ENCODE measurements at places on chromosomes 5 and 9.

DNA sequence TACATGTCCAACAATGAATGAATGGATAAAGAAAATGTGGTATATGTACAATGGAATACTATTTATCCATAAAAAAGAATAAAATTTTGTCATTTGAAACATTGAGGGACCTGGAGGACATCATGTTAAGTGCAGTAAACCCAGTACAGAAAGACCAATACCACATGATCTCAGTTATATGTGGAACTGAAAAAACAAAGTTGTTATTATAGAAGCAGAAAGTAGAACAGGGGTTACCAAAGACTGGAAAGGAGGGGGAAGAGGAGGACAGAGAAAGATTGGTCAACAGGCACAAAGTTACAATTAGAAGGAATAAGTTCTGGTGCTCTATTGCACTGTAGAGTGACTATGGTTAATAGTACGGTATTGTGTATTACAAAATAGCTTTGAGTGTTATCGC is 233.8 kb downstream of the SEMA6A start:
- DNase-seq = no peak

DNA sequence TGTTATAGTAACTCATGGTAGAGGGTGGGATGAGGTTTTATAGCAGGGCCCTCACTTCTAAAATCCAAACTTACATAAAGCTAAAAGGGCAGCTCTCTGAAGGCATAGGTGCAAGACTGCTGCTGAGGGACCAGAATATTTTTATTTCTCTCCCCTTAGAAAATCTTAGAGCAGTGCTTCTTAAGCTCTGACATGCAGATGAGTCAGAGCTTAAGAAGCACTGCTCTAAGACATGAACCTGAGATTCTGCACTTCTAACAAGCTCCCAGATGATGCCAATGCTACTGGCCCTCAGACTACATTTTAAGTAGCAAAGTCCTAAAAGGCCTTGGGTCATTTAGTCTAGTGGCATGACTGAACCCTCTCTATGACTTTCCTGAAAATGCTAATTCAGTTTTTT is 97.6 kb upstream of the SPRY4 start:
- DNase-seq = no peak

DNA sequence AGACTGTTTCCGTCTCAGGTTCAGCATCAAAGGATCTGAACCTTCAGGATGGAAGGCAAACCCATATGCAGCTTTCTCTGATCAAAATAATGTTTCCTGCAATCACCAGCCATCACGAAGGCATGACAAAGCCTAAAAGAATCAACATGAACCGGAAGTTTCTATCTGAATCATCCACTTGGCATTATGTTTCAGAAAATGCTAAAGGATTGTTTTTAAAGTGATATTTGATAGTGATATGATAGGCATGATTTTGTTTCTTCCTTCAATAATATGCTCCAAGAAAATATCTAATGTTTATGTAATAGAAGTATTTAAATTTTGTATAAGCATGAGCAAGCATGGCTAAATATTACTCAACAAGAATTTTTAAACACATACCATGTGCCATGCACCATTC is 219.6 kb downstream of the PLK2 start:
- no peak for DNase-seq

- DNase-seq = no peak
Observed at GRCh38 chr5:127967983-127968592, 115.5 kb upstream of the SLC12A2 start.

- DNase-seq = no peak
Observed at GRCh38 chr5:96717874-96718273, 55.7 kb downstream of the CAST start.

- DNase-seq = no peak
Observed at GRCh38 chr5:148820461-148821395, 5.7 kb upstream of the ADRB2 start.

GRCh38 chr5:150626853-150627276 is 13.6 kb upstream of the SYNPO start:
- DNase-seq = no peak

GRCh38 chr9:32376285-32376684 is 8.2 kb upstream of the ACO1 start:
- DNase-seq = no peak

DNA sequence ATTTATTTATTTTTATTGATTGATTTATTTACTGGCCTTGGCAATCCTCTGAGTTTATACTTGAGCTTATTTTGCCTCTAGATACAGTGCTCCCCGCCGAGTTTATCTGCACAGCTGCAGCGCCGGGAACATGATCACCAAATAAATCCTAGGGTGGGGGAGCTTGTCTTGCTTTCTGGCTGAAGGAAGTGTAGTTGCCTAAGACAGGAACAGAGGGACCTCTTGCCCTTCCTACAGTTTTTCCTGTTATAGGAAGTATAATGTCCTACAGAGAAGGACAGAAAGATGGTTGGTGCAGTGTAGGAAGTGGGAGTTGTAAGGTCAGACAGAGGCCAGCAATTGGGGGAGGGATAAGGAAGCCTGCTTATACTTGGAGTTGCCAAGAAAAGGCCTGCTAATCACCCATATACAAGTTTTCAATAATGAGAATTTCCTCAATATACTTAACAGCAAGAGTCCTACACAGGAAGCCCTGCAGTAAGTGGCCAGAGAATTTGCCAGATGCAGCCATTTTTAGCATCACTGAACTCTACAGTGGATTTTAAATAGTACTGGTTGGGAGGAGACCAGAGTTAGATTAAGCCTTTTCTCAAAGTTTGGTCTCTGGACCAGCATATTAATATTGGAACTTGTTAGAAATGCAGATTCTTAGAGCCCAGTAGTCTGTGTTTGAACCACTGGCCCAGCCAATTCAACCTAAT is 7.7 kb downstream of the AOPEP start:
- DNase-seq = no peak

DNA sequence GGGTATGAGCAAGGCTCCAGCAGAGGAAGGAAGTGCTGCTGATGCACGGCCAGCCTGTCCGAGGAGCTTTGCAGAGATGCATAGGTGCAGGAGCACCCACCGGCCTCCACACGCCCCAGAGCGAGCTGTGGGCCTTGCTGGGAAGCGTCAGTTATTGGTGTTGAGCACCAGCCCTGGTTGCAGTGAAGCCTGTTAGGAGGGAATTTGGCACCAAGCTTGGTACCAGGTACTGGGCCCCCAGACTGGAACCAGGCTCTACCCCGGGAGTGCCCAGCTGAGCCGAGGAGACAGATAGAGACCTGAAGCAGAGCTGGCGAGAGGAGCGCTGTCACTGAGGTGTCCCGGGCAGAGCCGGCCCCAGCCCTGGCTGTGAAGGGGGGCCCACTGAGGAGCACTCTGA is 5.2 kb downstream of the TCF7 start:
- no peak for DNase-seq

DNA sequence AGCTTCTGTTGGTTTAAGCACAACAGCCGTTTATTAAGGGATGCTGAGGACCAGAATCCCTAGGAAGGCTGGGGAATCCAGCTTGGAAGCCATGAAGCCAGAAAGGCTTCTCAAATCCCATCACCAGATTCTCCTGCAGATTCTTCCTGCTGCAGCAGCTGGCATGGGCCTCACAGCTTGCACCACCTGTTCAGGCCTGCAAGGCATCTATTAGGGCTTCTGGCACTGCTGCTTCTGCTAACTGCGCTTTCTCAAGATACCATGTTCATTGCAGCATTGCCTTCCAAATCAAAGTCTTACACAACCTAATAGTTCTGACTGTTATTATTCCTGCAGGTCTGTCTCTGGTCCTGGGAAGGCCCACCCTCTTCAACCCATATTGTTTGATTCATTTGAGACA is 51.2 kb upstream of the ZNF366 start:
- no peak for DNase-seq

DNA sequence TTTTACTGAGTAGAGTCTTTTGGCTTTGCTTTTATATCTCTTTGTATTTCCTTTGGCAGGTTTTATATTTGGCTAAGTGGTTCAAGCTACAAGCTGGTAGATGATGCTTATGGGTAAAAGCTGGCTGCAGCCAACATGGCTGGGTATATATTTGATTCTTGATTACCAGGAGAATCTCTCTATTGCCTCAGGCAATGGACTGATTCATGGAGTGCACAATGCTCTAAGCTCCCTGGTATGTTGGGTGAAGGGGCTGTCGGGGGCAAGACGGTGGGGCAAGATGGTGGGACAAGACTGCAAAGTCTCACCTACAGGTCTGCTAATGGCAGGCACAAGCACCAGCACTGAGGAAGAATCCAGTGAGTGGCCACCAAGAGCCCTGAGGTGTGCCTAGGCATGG is 366.6 kb downstream of the DMAC1 start:
- DNase-seq = no peak

DNA sequence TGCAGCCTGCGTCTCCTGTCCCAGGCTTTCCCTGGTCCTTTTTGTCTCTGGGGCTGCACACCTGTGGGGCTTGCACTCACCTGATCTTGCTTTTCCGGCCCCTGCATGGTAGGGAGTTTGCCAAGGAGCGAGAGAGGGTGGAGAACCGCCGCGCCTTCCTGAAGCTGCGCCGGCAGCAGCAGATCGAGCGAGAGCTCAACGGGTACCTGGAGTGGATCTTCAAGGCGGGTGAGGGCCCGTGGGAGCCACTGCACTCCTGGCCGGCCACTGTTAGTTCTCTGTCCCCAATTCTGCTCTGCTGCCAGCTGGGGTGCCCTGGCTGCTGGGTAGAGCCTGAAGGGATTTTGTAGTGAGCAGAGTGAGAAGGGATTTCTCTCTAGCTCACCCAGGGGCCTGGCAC is 78.0 kb downstream of the CACNA1B start:
- DNase-seq = no peak

- no peak for DNase-seq
Observed at GRCh38 chr9:9556865-9557803, 1055.7 kb downstream of the PTPRD start.

All from activated CD8-positive, alpha-beta memory T cell treated with anti-CD3 and anti-CD28 coated beads, Interleukin-2, amount 50 U/mL, for 4 hours (primary cell).